ENCODE measurements at places on chromosomes 16 and 17.

GRCh38 chr17:50056217-50056960 is 479 bp downstream of the ITGA3 start:
- no peak for DNase-seq

- no peak for DNase-seq
These were observed 189.9 kb downstream of the FTO start for GRCh38 chr16:53893731-53894435.

DNA sequence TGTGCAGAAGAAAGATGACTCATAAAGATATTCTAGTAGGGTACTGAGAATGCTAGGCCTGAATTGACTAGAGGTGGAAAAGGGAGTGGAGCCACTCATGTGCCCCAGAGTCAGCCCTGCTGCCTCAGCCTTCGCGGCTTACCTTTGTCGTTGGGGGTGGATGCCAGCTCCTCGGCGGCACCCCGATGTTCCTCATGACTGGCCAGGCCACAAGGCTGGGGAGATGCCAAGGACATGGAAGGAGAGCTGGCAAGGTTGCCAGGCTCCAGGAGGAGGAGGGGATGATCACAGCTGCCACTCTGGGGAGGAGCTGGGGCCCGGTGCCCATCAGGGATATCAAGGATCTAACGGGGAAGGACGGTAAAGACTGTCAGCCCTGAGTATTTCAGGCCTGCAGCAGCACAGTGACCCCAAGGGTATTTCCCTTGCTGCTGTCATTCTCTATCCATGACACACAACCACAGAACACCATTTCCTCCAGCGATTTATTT is 9.7 kb upstream of the SLC35B1 start:
- no peak for DNase-seq

GRCh38 chr17:64358261-64358788 is 32.3 kb downstream of the PECAM1 start:
- no peak for DNase-seq

GRCh38 chr16:31108794-31109558 is 790 bp downstream of the BCKDK start:
- DNase-seq = no peak

- DNase-seq = peak; percentile 39
These were observed 1.2 kb upstream of the PFN1 start for GRCh38 chr17:4949321-4950074.

DNA sequence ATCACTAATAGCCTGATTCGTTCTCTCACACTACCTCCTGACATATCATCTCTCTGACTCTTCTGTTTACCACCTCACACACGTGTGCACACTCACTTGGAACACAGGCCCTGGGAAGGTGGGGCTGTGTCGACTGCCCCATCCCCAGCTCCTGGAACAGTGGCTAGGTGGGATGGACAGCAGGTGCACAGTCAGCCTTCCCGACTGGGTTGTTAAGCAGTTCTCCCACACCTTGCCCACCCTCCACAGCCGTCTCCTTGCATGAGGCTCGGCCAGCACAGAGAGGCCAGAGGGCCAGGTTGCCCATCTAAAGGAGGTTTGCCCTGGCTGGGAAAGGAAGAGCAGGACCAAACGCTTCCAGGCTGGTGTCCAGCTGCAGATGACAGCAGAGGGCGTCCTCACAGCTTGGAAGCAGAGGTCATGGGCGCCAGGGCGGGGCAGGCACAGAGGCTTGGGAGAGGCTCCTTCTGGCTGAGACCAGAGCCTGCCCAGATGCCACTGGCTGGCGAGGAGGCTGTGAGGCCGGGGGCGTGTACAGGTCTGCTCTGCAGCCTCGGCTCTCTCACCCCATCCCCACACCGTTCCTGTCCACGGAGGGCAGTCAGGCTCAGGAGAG is 92.8 kb downstream of the AMFR start:
- no peak for DNase-seq

- DNase-seq = no peak
These were observed 1.6 kb downstream of the OSGIN1 start for GRCh38 chr16:83954577-83955016.

GRCh38 chr16:5523829-5524228 is 426.2 kb upstream of the EEF2KMT start:
- DNase-seq = no peak

DNA sequence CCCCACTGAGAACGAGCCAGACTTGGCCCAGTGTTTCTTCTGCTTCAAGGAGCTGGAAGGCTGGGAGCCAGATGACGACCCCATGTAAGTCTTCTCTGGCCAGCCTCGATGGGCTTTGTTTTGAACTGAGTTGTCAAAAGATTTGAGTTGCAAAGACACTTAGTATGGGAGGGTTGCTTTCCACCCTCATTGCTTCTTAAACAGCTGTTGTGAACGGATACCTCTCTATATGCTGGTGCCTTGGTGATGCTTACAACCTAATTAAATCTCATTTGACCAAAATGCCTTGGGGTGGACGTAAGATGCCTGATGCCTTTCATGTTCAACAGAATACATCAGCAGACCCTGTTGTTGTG is 631 bp downstream of the BIRC5 start:
- no peak for DNase-seq

DNA sequence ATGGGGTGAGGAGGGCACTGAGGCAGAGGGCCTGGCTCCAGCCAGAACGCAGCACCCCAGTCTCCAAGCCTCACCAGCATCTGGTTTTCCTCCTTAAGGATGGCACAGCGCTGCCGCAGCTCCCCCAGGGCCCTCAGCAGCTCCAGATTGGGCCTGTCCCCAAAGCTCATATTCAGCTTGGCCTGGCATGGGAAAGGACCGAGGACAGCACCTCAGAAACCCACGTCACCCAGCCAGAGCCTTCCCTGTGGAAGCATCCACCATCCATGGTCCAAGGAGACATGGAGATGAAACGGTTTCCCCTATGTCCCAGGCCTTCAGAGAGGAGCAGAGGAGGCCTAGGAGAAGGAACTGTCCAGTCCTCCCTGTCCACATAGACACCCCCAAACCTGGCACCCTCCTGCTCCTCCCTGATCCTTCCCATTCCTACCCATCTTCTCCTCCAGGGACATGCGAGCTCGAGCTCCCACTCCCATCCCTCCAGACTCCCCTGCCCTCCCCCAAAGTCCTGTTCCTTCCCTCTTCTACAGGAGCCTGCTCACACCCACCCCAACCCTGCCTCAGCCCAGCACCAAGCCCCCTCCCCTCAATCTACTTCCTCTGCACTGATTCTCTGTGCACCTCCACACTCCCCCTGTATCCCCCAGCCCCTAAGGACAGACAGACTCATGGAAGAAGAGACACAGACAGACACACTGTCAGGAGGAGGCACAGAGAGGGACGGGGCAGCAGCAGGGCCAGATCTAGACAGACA is 1.8 kb downstream of the TSPOAP1 start:
- DNase-seq = no peak

GRCh38 chr16:2032285-2033056 is 5.8 kb downstream of the NHERF2 start:
- DNase-seq = no peak

DNA sequence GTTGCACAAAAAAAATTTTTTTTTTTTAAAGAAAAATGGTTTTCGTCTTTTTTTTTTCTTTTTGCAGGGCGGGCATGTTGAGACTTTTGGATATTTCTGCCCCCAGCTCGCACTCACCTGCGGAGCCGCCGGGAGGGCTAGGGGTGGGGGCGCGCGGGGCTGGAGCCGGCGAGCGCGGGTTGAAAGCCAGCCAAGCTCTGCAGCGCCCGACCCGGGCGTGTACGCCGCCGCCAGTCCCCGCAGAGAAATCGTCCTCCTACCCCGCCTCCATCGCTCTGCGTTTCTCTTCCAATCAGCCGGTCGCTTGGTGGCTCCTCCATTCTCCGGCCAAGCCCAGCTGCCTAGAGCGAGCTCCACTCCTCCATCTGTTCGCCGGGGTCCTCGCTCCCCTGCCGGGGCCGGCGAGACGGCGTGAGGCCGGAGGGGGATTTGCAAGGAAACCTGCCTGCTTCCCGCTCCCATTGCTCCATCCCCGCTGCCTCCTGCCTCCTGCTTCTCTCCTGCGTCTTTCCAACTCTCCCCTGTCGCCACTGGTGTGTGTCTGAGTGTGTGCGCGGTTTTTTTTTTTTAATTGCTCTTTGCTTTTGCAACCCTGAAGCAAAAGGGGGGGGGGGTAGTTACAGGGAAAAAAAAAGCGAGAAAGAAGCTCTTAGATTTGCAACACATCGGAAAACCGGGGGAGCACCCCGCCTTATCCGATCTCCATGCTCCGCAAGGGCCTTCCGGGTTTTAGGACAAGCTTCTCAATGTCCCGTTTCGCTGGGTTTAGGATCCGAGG is 1.8 kb upstream of the UBTF start:
- DNase-seq = peak; percentile 53

DNA sequence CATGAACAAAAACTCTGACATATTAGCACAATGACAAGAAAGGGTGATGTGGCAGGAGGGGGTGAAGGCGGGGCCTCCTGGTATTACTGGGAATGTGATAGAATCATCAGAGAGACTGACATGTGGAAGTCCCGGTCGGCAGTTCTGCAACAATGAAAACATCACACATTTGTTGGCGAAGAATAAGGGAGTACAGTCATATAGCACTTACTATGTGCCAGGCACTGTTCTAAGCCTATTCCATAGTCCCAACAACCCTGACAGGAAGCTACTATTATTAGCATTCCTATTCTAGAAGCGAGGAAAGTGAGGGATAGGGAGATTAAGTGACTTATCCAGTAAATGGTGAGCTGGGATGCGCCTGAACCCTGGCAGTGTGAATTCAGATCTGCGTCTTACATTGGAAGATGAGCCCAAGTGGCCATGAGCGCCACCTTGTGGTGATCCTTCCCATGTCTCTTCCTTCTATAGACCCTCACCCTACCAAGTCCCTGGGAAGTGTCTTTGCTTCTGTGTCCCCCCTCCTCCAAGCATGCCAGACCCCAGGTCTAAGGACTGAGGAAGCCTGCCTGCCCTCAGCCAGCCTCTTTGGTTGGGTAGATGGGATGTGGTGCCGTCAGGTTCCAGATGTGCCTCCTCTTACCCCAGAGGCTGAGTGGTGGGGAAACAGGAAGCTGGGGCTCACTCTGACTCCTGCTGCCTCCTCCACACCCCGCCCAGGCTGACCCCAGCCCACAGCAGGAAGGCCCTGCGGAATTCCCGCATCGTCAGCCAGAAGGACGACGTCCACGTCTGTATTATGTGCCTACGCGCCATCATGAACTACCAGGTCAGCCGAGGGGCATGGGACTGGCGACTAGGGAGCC is 14.0 kb downstream of the FMNL1 start:
- DNase-seq = peak; percentile 13

GRCh38 chr16:76985392-76986045 is 205.5 kb upstream of the MON1B start:
- no peak for DNase-seq

DNA sequence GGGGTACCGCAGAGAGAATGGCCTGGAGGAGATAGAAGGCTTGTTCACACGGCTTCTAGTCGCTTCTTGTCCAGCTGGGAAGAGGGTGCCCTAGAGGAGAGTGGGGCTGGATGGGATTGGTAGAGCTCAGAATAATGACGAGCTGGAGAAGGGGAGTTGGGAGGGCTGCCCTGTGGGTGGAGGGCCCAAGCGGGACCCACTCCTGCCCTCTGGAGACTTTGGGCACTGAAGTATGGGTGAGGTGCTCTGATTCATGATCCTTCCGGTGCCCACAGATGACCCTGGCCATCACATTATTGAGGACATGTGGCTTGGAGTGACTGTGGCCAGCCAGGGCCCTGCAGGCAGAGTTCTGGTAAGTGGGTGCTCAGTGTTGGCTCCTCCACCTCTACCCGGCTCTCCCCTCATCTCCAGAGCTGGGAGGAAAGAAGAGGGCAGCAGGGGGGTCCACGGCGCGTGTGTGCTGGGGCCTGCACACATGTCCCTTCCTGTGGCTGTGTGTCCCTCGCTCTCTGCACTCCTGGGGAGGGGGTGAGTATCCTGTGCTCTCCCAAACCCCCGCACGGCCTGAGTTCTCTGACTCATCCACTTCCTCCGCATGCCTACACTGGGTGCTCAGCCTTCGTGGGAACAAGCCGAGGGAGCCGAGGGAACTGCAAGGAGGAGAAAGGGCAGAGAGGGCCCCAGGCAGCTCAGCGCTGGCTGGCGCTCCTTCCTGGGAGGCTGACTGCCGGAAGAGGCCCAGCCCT is 8.5 kb downstream of the ITGA3 start:
- no peak for DNase-seq

- DNase-seq = no peak
These were observed 19.9 kb upstream of the RSL1D1 start for GRCh38 chr16:11871193-11871592.

DNA sequence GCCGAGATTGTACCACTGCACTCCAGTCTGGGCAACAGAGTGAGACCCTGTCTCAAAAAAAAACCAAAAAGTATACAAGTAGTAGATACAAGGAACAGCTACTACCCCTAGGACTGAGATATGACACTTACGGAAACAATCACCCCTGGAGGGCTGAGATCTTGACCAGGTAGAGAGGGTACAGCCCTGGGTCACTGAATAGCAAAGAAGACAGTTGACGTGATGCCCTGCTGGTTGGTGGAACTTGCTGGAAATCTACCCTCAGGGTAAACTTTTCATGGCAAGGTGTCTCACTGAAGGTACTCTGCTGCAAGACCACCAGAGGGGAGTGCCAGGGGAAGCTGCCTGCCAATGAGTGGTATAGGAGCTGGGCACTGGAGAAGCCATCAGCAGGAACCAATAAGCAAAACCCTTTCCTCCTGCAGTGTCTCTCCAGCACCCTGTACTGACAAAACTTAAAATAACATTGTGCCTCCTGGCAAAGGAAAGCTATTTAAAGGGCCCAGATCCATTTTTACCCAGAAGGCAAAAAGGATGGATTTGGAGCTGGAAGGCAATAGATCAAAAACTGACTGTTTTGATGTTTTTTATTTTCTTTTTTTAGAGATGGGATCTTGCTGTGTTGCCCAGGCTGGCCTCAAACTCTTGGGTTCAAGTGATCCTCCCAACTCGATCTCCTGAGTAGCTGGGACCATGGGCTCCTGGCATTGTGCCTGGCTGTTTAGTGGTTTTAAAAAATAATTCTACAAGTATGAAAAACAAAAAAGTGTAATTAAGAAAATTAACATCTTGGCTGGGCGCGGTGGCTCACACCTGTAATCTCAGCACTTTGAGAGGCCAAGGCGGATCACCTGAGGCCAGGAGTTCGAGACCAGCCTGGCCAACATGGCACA is 11.3 kb upstream of the PDXDC1 start:
- DNase-seq = no peak

DNA sequence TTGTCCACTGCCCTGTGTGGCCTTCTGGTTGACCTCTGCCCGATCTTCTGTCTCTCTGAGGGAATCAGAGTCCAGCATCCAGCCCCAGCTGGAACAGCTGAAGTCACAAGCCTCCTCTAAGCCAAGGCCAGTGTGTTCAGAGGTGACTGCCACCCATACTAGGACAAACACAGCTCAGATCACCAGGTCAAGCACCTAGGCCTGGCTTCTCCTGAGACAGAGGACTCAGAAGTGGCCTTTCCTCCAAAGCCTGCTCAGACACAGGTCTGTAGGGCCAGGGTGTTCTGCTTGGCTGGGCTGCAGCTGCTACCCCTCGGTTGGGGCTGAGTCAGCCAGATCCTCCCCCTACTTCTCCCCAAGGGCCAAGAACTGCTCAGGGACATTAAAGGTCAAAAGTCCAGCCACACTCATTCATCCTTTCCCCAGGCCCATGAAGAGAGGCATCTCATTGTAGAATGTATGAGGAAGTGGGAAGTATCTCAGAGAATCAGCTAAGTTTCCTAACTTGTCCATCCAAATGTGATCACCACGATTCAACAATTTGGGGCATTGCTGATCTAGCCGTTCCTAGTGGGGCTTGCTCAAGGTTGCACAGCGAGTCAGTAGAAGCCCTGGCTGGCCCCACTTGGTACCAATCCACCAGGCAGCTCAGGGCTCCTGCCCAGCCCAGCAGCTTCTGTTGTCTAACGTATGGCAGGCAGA is 7.6 kb downstream of the SLC46A1 start:
- DNase-seq = no peak

Data from GF-D8 (cell line).